ENCODE measurements at places on chromosomes 5 and 9.

- DNase-seq = no peak
Observed at GRCh38 chr9:71858102-71858798, 52.7 kb downstream of the ABHD17B start.

DNA sequence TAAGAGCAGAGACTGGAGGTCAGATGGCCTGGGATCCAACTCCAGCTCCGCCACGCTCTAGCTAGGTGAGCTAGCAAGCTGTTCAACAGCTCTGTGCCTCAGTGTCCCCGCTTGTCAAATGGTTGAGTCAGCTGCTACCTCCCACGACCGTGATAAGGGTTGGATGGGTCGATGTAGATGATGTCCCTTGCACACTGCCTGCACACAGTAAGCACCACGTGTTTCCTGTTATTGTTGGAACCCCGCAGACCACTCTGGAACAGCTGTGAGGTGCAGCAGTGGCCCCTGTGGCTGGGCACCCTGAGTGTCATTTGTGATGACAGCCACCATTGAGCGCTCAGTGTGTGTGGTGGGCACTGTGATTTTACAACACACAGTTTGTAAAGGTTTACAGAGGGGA, 54.0 kb upstream of the CTSL start:
- no peak for DNase-seq

DNA sequence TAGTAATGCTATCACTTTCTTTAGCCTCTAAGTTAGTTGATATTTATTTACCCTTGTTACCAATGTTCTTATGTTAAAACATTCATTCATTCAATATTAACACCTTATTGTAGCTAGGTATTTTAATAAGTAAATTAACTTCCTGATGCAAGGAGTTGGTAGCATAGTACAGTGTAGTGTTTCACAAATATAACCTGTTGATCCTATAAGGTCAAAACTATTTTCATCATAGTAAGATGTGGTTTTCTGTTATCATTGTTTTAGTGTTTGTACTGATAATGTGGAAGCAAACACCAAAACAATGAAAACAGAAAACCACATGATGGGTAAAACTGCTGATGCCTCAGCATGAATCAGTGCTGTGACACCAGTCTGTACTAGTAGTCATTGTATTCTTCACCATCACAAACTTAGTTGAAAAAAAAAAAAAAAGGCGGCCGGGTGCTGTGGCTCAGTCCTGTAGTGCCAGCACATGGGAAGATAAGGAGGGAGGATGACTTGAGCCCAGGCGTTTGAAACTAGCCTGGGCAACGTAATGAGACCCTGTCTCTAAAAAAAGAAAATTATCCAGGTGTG, 36.5 kb downstream of the ZCCHC7 start:
- no peak for DNase-seq

DNA sequence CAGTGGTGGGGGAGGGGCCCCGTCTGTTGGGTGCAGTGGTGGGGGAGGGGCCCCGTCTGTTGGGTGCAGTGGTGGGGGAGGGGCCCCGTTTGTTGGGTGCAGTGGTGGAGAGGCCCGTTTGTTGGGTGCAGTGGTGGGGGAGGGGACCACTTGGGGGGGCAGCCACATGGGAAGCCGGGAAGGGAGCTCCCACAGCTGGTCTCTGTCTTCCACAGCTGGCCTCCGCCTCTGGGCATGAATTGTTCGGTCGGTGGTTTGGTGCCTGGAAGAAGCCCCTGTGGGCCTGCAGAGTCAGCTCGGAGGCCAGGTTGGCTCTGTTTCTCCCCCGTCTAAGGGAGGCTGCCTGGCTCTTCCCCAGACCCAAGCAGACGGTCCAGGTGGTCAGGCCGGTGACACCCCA, 69.3 kb downstream of the COL5A1 start:
- no peak for DNase-seq

DNA sequence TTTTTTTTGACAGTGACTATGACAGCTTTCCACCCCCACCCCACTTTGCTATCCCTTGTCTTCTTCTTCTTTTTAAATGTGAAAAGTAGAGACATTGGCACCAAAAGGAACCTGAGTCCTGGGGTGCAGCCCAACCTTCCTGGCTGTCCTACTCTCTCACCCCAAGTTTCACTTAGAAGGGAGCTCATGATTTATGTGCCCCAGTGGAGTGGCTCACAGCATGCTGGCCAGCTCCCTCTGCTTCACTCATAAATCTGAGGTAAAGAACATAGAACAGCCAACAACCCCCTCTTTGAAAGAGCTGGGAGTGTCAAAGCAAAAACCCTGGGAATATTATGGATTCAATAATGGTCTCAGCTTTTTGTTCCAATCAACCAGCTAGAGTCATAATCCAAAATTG, 196.3 kb upstream of the DAPK1 start:
- DNase-seq = no peak

GRCh38 chr5:139108063-139108824, 89.9 kb downstream of the SIL1 start:
- no peak for DNase-seq

- no peak for DNase-seq
Observed at GRCh38 chr5:75412111-75412990, 75.3 kb downstream of the HMGCR start.

DNA sequence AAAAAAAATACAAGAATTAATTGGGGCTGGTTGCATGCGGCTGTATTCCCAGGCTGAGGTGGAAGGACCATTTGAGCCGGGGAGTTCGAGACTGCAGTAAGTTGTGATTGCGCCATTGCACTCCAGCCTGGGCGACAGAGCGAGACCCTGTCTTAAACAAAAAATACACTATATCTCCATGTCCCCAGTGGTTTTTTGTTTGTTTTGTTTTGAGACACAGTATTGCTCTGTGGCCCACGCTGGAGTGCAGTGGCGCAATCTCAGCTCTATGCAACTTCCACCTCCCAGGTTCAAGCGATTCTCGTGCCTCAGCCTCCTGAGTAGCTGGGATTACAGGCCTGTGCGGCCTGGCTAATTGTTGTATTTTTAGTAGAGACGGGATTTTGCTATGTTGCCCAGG, 1.2 kb downstream of the COQ4 start:
- DNase-seq = no peak

DNA sequence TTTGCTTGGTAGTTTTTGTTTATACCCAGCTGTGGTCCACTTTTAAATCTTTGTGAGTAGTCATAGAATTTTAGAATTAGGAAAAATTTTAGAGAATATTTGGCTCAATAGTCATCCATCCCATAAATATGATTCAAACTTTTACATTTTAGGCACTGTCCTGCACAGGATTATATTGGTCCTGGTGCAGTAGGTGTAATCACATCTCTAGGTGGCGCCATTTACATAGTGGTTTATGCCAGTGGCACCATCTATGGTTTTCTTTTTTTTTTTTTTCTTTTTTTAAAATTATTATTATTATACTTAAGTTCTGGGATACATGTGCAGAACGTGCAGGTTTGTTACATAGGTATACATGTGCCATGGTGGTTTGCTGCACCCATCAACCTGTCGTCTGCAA, 260.7 kb upstream of the KCNN2 start:
- no peak for DNase-seq

- no peak for DNase-seq
Observed at GRCh38 chr5:26791021-26791420, 247.4 kb downstream of the CDH9 start.

- no peak for DNase-seq
Observed at GRCh38 chr5:30524428-30524827, 669.1 kb upstream of the CDH6 start.

GRCh38 chr5:149228618-149229297, 42.9 kb upstream of the AFAP1L1 start:
- DNase-seq = no peak

DNA sequence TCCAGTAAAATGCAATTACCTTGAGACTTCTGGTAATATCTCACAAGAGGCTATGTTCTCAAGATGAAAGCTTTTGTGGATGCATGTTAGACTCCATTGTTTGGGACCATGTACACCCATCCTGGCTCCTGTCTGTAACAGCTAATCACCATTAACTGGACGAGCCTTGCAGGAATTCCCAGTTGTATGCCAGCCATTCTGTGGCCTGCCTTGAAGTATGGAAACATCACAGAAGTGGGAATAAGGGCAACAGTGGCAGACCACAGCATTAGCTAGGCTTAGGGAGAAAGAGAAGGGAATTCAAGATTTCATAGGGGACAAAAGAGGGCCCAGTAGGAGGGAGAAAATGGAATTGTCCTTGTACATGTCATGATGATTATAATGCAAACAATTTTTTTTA, 79.0 kb downstream of the RORB start:
- DNase-seq = no peak

DNA sequence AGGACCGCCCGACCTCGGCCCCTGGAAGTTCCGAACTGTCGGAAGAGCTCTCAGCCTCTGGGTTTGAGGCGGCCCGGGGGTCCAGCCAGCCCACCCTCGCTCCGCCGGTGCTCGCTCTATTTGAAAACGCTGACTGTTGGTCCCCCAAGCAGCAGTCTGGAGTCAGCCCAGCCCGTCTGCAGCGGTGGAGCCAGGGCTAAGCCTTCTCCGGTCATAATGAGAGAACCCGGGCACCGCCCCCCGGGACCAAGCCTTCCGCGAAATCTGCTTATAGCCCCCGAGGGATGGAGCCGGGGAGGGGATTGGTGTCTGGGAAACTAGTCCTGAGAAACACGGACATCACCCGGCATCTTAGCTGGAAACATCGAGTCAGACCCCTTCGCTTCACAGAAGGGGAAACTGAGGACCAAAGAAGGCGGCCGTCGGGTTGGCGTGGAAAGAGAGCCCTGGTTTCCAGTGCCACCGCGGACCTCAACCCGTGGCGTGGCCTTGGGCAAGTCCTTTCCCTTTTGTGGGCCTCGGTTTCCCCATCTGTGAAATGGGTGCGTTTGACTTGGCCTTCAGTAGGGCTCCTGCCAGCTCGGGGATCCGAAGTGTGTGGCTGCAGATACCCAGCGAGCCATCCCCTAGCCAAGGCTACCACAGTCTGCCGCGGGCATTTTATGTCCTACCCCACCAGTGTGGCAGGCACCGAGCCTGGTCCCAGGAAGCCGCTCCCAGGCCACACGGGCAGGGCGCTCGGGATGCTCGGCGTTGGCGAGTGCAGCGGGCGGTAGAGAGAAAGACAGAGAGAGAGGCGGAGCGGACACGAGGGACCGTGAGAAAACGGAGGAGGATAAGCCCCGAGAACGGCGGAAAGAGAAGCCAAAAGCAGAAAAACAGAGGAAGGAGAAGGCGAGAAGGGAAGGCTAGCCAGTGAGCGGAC, 857 bp downstream of the ADAM19 start:
- DNase-seq = peak; percentile 26

DNA sequence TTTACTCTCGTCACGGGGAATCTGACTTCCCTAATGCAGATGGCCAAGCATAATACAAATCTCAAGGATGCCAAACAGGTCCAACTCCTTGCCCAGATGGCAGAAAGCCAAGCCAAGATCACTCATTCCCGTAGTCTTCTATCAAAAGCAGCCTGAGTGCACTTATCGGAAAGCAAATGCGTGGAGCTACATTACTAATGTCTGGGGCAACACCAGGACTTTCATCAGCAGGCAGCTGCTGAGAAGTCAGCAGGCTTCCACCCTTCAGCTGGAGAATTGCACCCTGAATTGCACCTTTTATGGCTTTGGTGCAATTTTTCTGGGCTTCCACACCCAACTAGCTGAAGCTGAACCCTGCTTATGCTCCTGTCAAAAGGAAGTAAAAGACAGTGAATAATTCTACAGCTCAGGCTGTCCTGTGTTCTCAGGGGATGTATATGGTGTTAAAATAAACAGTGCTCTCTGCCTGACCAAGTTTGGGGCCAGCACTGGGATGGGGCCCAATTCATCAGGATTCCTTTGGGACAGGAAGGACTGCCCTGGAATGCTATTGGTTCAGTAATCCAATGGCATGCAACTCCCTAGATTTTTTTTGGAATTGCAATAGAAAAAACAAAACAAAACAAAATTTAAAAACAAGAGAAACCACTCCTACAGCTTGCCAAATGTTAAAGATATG, 92.6 kb downstream of the DPYSL3 start:
- DNase-seq = peak; percentile 17

GRCh38 chr9:2217540-2217939, 202.4 kb downstream of the SMARCA2 start:
- no peak for DNase-seq

GRCh38 chr5:66952153-66952552, 244.4 kb downstream of the CD180 start:
- DNase-seq = no peak

- no peak for DNase-seq
Observed at GRCh38 chr5:98768960-98769209, 4.6 kb upstream of the RGMB start.

GRCh38 chr9:642014-642413, 199.5 kb upstream of the DMRT1 start:
- DNase-seq = no peak

GRCh38 chr9:131678499-131679111, 61.3 kb downstream of the RAPGEF1 start:
- peak; percentile 31 for DNase-seq

GRCh38 chr9:28927691-28928090, 1354.4 kb upstream of the C9orf72 start:
- DNase-seq = no peak

DNA sequence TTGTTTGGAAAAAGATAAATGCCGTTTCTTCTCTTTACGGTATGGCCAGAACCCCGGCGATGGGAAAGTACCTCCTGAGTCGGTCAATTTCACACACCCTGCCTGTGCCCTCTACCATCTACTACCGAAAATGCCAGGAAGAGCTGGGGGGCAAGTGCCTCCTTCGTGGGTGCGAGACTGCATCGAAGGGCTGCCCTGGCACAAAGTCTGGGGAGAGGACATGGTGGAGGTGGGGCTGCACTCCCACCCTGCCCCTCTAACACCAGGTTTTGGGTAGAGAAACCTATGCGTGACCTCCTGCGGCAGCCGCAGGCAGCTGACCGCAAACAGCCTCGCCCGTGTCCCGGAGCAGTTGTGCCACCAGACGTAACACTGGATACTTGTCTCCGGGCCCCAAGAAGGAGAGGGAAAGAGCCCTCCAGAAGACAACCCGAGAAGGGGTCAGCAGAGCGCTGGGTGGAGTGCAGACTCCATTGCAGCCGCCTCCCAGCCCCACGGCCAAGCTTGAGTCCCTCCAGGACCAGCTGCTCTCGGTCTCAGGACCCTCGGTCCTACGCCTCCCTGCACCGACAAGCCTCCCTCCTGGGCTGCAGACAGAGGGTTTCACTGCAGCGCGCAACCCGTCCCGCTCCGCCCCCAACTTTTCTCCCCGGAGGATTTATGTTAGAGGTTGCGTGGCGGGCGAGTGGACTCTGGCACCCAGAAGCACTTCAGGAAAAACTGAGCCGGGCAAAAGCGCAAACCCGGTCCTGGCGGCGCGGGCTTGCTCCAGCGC, 823 bp upstream of the PRDM6 start:
- DNase-seq = no peak

All from GOT3 (cell line).